ENCODE measurements at places on chromosomes 12 and 14. TPM values are rescaled to one million over a fixed set of nuclear protein-coding genes. Genes with fewer than 3 reads are reported as not detected.

GRCh38 chr14:24688030-24688658 lies 54.2 kb upstream of the GZMB start:
- peak; percentile 83 for DNase-seq

GRCh38 chr12:132622437-132623071 lies 4.0 kb downstream of the P2RX2 start:
- no peak for DNase-seq

GRCh38 chr12:115574826-115575225 lies 702.7 kb downstream of the MED13L start:
- DNase-seq, result no peak

DNA sequence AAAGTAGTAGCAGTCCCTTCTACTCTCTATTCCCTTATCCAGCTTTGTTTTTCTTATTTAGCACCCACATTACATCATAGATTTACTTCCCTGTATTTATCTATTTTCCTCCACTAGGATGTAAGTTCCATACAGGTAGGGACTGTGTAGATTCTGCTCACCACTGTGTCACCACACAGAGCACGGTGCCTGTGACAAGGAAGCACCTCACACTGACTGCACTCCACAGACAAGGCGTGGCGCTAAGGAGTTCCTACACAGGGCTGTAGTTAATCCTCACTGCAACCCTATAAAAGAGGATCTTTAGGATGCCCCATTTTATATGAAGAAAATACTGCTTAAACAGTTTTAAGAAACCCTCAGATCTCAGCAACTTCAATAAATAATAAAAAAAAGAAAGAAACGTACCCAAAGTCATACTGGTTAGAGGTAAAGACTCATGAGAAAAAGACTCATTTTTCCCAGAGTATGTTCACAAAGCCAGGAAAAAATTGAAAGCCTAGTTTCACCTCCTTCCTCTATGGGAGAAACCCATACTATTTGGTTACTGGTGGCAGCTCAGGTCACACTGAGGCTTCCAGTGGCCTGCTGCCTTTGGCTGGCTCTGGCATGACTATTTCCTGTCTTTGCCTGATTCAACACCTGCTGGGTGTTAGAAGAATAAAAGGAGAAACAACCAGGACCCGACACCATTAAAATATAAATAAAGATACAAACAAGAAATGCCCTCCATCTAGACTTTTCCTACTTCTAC lies 36.9 kb downstream of the RAD9B start:
- no peak for DNase-seq

DNA sequence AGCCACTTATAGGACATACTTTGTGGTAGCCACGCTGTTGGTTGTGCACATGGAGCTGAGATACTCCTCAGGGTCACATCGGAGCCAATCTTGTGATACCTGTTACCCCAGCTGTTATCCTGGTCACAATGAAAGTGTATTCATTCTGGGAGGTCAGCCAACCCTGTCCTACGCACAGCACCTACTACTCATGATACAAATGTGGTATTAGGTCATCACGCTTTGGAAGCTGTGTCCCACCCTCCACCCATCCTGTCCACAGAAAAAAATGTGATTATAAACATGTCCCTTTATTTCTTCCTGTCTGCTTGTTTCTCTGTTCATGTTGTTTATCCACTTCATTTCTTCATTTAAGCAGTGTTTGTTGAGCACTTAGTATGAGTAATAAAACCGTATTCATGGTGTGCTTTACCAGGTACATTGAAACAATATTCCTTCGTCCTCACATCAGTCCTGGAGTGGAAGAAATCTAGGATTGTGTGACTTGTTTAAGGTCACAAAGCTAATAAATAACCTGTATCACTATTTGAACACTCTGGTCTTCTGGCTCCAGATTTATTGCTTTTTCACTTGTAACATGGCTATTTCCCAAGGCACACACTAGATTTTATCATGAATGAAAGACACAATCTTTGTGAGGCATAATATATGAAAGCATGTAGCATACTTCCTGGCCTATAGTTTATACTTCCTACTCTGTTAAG lies 73.1 kb downstream of the DERA start:
- DNase-seq, result no peak

- DNase-seq, result no peak
Observed at GRCh38 chr14:57812741-57813140, 53.2 kb downstream of the SLC35F4 start.

- DNase-seq, result no peak
Observed at GRCh38 chr14:94769391-94770250, at the start of gene GSC. Gene GSC, minus strand, starts transcription at chr14:94770113. Its CDS starts 98 bp downstream, at chr14:94770015.

GRCh38 chr12:93918900-93919299 lies 229.5 kb upstream of the PLXNC1 start:
- no peak for DNase-seq

- no peak for DNase-seq
Observed at GRCh38 chr14:42241101-42241500, 634.4 kb downstream of the LRFN5 start.

DNA sequence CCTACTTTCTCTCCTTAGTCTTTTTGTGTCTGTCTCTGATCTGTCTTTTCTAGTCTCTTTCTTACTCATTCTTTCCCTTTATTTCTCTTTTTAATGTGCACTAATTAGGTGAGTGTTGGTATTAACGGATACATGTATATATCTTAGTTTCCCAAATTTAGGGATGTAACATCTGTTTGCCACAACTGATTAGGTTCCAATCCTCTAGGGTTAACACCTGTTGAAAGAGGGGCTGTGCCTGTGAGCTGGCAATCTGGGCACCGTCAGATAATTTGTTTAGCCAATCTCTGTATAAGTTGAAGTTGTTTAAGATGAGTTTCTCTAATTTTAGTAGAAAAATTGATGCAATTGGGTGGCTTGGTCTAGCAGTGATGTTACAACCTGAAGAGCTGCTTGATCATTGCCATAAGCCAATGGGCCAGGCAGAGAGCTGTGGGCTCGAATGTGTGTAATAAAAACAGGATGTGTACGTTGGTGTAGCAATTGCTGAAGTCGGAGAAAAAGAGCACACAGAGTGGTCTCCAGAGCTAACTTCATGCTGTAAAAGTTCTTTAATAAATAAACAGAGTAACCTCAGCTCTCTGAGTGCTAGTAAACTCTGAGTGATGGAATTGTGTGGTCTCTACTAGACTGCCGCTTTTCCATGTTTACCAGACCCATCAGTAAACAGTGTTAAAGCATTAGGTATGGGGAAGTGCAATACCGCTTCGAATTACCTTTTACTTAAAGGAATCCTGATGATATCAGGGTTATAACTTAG lies 18.3 kb upstream of the LYZ start:
- no peak for DNase-seq

GRCh38 chr12:116843085-116843484 lies 38.2 kb downstream of the HRK start:
- DNase-seq, result no peak

DNA sequence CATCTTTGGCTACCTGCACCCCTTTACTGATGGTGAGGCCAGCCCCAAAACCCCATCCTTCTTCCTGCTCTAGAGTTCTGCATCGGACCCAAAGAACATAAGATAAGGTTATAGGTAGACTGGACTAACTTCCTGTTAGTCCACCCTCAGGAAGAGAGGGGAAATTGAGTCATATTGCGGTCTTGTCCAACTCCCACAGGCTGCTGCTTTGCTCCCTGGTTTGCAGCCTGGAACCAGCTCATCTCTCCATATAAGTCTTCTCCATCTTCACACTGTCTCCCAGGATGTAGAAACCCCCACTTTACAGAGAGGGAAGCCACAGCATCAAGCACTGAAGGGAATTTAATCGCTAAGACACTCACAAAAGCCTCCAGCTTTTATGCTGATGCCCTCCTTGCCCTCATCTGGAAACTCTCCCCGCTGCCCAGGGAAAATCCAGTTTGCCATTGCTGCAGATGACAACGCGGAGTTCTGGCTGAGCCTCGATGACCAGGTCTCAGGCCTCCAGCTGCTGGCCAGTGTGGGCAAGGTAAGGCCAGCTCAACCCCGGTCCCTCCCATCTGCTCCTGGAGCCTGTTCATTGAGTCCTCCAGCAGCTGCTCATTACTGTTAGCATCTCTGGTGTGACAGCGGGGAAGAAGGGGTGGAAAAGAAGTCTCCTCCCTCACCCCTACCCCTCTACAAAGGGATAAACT lies 85.3 kb downstream of the B4GALNT3 start:
- DNase-seq, result no peak

DNA sequence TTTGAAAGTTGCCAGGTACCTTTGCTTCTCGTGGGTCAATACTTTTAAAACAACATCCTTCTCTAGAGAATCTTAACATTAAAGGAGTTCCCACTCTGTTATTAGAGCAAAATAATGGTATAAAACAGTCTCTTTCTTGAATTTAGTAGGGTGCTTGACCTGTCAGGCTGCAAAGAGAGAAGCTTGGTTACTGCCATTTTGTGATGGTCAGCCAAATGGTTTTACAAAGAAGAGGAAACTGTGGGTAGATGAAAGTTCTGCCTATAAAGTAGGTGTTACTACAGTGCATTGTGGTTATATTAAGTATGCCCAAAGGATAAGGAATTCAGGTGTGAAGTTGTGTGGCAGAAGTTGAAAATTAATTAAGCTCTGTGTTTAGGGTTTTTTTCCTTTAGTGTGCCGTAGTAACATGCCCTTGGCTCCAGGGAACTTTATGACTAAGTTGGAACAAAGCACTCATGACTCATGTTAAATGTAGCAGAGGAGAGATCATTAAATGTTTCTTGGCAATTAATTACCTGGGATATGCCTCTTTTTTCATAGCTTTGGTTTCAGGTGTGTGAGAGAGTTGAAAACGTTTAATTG lies 354.0 kb upstream of the KITLG start:
- DNase-seq, result no peak

DNA sequence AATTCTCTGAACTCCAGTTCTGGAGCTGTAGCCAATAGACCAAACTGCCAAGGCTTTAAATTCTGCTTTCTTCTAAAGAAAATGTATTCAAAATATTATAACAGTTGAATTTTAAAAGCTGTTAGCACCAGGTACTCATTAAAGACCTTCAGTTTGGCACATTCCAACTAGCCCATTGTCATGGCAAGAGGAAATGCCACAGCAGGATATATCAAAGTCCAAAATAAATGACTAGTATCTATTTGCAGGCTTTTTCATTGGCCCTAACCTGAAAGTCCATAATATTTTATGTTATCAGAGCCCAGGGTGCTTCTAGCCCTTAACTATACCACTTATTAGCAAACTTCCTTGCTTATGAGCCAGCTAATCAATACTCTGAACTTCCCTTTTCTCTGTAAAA lies 3.1 kb upstream of the RIC8B start:
- no peak for DNase-seq

- DNase-seq, result no peak
Observed at GRCh38 chr14:92600318-92601053, 86.9 kb downstream of the RIN3 start.

- DNase-seq, result no peak
Observed at GRCh38 chr12:12899530-12900380, 8.4 kb downstream of the GPRC5A start.

- no peak for DNase-seq
Observed at GRCh38 chr12:89411234-89411633, 58.9 kb upstream of the DUSP6 start.

GRCh38 chr12:69904777-69905176 lies 79.8 kb downstream of the MYRFL start:
- no peak for DNase-seq

GRCh38 chr12:65765436-65765813 lies 58.9 kb upstream of the HMGA2 start:
- no peak for DNase-seq

DNA sequence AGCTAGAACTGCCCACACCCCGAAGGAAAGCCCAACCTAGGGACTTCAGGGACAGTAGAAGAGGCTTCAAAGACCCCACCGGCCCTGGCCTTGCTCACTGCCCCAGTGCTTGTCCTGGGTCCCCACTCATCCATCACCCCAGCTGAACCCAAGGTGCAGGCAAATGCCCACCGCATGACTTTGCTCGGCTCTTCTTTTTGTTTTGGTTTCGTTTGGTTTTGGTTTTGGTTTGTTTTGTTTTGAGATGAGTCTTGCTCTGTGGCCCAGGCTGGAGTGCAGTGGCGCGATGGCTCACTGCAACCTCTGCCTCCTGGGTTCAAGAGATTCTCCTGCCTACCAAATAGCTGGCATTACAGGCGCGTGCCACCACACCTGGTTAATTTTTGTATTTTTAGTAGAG lies 9.0 kb downstream of the CCDC85C start:
- no peak for DNase-seq

DNA sequence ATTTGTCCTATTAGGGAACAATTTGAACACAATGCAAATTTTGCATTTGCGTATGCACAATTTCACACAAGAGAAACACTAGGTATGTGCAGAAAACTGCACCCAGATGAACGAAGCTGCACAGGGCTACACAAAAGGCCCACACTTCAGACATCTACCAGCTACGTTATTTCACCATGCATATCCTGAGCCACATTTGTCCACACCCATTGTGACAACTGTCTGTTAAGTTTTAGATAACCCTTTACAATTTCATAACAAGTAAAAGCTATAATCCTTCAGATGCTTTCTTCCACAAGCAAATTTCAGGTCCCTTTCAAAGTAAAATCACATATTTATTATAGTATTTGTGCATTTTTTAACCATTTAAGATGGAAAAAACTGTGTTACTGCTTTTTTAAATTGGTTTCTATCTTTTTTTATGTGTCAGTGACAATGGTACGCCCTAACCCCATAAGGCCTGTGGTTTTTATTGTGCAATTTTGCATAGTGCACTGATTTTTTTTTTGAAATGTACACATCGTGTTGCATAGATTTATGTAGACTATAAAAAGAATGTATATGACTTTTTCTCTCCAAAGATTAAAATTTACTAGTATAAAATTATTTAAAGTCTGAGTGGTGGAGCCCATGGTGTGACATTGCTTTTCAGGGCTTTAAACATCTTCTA lies 87.8 kb upstream of the BTG1 start:
- DNase-seq, result no peak

GRCh38 chr14:42884100-42884499 lies 1277.4 kb downstream of the LRFN5 start:
- no peak for DNase-seq

DNA sequence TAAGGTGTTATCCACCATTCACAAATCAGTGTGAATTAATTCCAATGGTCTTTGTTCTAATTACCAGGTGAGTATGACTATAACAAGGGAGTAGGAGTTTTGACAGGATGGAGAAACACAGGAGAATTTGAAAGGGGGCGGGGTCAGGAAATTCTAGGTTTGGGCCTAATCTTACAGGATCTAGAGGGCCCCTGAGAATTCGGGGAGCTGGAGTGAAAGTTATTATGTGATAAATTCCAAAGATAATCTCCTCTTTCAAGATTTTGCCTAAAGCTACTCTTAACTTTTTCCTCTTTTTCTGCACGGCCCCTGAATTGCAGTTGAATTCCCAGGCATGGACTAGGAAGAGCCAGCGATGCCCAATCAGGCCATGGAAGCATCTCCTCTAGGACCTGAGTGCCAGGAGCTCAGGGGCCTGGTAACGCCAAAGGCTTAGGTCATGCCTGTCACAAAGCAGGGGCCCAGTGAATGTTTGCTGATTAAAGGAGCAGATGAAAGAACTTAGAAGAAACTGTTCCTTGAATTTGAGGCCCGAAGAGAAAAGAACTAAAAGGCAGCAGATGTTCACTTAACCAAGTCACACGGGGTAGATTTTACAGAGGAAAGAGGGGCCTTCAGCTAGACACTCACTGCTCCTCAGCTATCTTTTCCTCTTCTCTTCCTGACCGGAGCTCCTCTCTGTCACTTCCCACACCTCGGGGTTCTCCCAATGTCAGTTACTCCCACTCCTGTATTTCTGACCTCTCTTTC lies 195.5 kb downstream of the PPM1H start:
- DNase-seq, result no peak

ST8SIA1 gene
- total RNA-seq, result 11.4 TPM

LRIG3 gene
- total RNA-seq, result 56.5 TPM

SERPINA9 gene
- total RNA-seq, result not detected

SLC25A21 gene
- total RNA-seq, result 0.39 TPM

BDKRB2 gene
- 12.6 TPM for total RNA-seq

P2RX2 gene
- total RNA-seq, result 3.6 TPM

ARHGAP9 gene
- total RNA-seq, result 11.6 TPM

Data from esophagus muscularis mucosa (tissue), 4 donors.